ENCODE measurements at places on chromosomes 4 and X. TPM values are rescaled to one million over a fixed set of nuclear protein-coding genes. Genes with fewer than 3 reads are reported as not detected.

GRCh38 chrX:45850197-45850774, 649.6 kb upstream of the DIPK2B start:
- no peaks in the 10 kb centered on the region for H3K4me1 ChIP-seq
- DNase-seq = peak; percentile 17
- no peaks in the 10 kb centered on the region for H3K36me3 ChIP-seq
- H3K27ac ChIP-seq = peak overlapping the region; percentile 45
- H3K4me3 ChIP-seq = peak overlapping the region; percentile 77

GRCh38 chr4:8594097-8595038, 1.8 kb downstream of the CPZ start:
- H3K36me3 ChIP-seq = no peaks in the 10 kb centered on the region
- no peak overlapping the region for H3K27ac ChIP-seq
- no peak overlapping the region for H3K4me3 ChIP-seq

GRCh38 chrX:141405486-141405852, 163.2 kb upstream of the SPANXC start:
- DNase-seq = no peak
- H3K27me3 ChIP-seq = no peaks in the 10 kb centered on the region
- no peaks in the 10 kb centered on the region for H3K36me3 ChIP-seq
- H3K27ac ChIP-seq = no peak overlapping the region
- H3K4me3 ChIP-seq = no peak overlapping the region

GRCh38 chrX:72330131-72330530, 24.4 kb upstream of the CITED1 start:
- no peaks in the 10 kb centered on the region for H3K36me3 ChIP-seq
- H3K4me3 ChIP-seq = no peak overlapping the region
- H3K27me3 ChIP-seq = no peaks in the 10 kb centered on the region
- DNase-seq = no peak
- H3K4me1 ChIP-seq = no peaks in the 10 kb centered on the region
- H3K27ac ChIP-seq = no peak overlapping the region

- no peak overlapping the region for H3K27ac ChIP-seq
- no peaks in the 10 kb centered on the region for H3K27me3 ChIP-seq
- H3K36me3 ChIP-seq = no peaks in the 10 kb centered on the region
Measured at GRCh38 chr4:182752158-182752910, 164.9 kb downstream of the DCTD start.

GRCh38 chrX:100946299-100946927, 17.7 kb upstream of the XKRX start:
- no peaks in the 10 kb centered on the region for H3K27me3 ChIP-seq
- no peak for DNase-seq
- H3K36me3 ChIP-seq = no peaks in the 10 kb centered on the region
- no peaks in the 10 kb centered on the region for H3K4me1 ChIP-seq
- H3K27ac ChIP-seq = no peak overlapping the region

GRCh38 chrX:4830880-4831557, 1117.6 kb upstream of the PRKX start:
- DNase-seq = no peak
- H3K4me3 ChIP-seq = no peak overlapping the region
- no peaks in the 10 kb centered on the region for H3K27me3 ChIP-seq
- no peaks in the 10 kb centered on the region for H3K4me1 ChIP-seq
- no peaks in the 10 kb centered on the region for H3K36me3 ChIP-seq
- no peak overlapping the region for H3K27ac ChIP-seq

DNA sequence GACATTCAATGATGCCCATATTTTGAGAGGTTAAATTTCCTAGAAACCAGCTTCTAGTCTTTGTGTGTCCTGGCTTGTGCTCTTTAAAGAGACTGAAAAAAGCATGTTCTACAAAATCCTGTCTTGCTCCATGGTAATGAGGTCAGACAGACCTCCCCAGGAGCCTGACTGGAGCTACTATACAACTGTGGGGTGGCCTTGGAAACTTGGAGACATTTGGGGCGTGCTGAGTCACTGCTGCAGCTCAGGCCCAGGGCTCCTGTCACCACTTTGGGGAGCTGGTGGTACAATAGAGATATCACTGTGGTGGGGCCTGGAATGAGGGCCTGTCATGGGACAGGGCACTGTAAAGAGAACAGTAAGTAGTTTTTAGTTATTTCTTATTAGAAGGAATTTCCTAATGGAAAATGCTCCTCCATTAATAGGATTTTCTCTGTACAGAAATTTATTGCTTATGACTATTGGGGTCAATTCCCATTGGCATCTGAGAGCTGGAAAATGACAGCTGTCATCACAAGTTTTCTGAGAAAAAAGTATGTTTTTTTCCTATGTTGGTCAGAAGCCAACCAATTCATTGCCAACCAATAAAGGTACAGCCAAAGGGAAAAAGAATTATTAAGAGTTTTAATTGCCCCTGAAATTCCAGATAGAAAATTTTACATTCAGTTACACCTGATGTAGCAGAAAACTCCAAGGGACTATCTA, 207.4 kb upstream of the JADE1 start:
- H3K27ac ChIP-seq = no peak overlapping the region
- no peak for DNase-seq
- no peaks in the 10 kb centered on the region for H3K4me1 ChIP-seq

- H3K36me3 ChIP-seq = no peaks in the 10 kb centered on the region
- no peak overlapping the region for H3K4me3 ChIP-seq
- DNase-seq = no peak
- H3K27ac ChIP-seq = no peak overlapping the region
- H3K27me3 ChIP-seq = no peaks in the 10 kb centered on the region
Measured at GRCh38 chr4:128633067-128633466, 176.4 kb upstream of the JADE1 start.

The GABRG1 gene
- total RNA-seq = not detected

The LEF1 gene
- total RNA-seq = 270 TPM

The DDX53 gene
- not detected for total RNA-seq

The POU4F2 gene
- not detected for total RNA-seq

The PDLIM3 gene
- not detected for total RNA-seq

The INTS12 gene
- total RNA-seq = 18.5 TPM

The CPE gene
- not detected for total RNA-seq
